PC-3 (cell line): ENCODE measurements at places on chromosomes 4 and X. TPM values are rescaled to one million over a fixed set of nuclear protein-coding genes. Genes with fewer than 3 reads are reported as not detected.

GRCh38 chr4:155657985-155658680, 8.5 kb upstream of the GUCY1A1 start:
- no peak for DNase-seq

DNA sequence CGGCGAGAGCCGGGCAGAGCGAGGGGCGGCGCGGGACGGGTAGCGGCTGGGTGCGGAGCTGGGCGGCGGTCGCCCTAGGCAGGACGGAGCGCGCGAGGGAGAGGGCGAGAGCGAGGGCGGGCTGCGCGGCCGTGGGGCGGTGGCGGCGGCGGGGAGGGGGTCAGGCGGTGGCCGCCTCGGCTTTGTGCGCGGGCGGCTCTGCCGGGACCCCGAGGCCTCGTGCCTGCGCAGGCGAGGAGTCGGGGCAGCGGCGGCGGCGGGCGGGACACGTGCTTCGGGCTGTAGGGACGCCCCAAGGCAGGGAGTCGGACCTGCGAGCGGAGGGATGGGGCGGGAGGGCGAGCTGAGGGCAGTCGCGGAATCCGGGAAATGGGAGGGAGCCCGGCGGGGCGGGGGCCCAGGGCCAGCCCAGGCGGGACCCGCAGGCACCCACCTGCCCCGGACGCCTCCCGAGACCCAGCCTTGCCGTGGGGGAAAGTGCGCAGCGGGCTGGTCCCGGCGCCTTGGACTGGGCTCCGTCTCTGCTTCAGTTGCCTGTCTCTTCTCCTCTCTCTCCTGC, 465 bp downstream of the BMPR1B start:
- peak; percentile 54 for DNase-seq

- DNase-seq = no peak
Measured at GRCh38 chr4:1668488-1668840, 15.6 kb downstream of the FAM53A start.

- no peak for DNase-seq
Measured at GRCh38 chr4:10003666-10004065, 17.6 kb downstream of the SLC2A9 start.

The SMIM14 gene
- total RNA-seq = 3.3 and 4.8 TPM in 2 replicates

The HCCS gene
- 44.9 and 54.4 TPM in 2 replicates for total RNA-seq

DNA sequence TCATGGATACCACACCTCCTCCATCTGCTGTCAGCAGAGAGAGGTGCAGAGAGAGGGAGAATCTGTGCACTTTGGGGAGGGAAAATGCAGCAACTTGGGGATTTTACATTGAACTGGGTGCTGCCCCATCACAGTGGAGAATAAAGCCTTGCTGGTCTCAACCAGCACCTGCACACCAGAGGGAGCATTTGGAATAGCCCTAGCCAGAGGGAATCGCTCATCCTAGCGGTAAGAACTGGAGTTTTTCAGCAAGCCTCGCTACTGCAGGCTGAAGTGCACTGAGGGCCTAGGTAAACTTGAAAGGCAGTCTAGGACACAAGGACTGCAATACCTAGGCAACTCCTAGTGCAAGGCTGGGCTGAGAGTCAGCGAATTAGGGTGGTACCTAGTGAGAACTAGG, 148.7 kb downstream of the KDR start:
- DNase-seq = peak; percentile 48

- no peak for DNase-seq
Measured at GRCh38 chrX:68717663-68718442, 70.4 kb downstream of the STARD8 start.

GRCh38 chrX:9475984-9476383, 11.1 kb downstream of the TBL1X start:
- DNase-seq = no peak

The TACR3 gene
- not detected in 2 replicates for total RNA-seq

The BEX1 gene
- 4.0 and 4.5 TPM in 2 replicates for total RNA-seq

DNA sequence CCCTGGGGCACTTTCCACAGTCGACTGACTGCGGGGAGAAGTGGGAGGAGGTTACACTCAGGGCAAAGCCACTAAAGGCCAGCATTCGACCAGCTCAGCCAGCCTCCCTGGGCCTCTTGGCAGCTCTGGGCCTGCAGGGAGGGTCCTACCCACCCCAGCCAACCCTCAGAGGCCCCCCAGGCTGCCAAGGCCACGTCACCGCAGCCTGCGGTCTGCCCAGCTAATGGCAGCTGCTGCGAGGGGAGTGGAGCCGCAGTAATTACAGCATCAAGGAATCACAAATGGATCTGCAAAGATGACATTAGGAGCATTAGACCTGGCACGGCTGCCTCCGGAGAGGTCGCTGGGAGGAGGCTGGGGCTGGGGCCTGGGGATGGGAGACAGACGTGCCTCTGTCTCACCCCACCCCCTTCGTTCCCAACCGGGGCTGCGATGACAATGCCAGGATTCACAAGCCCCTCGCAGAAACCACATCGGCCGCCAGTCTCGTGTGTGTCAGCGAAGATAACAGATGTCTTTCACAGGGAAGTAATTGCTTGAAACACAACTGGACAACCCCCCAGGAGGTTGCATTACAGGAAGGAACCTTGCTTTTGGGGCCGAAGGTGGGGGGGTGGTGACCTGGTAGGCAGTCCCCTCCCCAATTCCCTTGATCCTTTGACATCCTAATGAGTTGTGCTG, 367.6 kb downstream of the BCOR start:
- no peak for DNase-seq

DNA sequence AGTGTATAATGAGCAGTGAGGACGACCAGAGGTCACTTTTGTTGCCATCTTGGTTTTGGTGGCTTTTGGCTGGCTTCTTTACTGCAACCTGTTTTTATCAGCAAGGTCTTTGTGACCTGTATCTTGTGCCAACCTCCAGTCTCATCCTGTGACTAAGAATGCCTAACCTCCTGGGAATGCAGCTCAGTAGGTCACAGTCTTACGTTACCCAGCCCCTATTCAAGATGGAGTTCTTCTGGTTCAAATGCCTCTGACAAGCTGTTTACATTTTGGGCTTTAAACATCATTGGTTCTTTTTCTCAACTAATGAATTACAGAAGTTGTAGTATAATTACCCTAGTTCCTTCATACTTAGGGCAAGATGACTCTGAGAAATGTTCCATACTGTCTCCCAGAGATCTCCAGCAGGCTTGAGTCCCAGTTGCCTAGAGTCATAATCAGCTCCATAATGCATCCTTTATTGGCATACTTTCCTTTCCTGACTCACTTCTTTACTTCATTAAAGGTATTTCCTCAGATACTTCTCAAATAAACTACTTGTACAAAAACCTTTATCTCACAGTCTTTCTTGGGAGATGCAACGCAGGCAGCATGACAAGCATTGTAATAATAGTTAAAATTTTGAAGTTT, 136.5 kb downstream of the KDM6A start:
- DNase-seq = peak; percentile 78

DNA sequence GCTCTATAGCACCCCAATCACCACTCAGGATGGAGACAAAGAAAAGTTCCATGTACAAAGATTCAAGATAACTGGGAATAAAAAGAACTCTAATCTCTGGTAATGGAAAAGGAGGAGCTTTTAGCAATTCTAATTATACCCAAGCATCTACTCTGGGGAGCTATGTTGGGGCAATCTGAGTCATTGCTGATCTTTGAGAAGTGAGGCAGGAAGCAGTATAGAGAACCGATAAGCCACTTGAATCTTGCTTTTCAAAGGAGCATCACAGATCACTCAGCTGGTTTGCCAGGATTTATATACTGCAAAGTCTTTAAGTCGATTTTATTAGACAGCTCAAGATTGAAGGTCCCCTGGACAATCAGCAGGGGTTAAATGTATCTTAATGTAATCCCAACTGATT, 220.0 kb downstream of the ENOX2 start:
- peak; percentile 12 for DNase-seq

The MAGEB6B gene
- total RNA-seq = not detected in 2 replicates

DNA sequence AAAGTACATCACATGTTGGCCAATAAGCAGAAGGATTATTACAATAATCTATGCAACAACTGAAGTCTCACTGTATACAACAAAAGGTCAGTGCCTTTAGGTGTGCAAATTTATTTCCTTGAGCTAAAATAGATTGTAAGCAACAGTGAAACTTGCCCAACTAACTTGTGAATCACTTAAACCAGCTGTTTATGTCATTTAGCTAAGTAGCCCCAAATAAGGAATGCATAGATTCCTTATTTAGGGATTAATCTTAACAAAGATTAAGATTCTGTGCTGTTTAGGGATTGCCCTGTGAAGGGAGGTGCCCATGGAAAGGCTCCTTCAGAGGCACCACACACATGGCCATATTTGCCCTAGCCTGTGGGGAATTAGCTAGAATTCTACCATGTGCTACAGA, 168.6 kb downstream of the MAML3 start:
- no peak for DNase-seq

DNA sequence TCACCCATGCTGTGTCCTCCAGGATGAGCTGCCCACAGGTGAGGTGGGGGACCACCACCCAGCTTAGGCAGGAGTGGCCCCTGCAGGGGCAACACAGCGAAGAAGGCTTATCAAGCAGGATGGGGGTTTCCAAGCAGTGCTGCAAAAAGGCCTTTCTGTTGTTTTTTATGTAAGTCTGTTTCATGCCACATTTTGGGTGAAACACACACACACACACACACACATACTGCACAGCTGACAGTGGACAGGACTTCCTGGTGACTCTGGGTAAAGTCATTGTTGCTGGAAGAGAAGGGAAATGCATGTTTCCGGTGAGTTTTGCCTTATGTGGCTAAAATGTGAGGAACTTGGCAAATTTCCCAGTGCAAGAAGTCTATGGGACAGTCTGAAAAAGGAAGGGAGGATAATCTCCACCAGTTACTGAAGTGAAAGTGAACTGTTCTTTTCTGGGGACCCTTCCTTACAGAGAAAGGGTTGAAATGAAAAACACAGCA, 119.2 kb downstream of the IRF2 start:
- peak; percentile 89 for DNase-seq

DNA sequence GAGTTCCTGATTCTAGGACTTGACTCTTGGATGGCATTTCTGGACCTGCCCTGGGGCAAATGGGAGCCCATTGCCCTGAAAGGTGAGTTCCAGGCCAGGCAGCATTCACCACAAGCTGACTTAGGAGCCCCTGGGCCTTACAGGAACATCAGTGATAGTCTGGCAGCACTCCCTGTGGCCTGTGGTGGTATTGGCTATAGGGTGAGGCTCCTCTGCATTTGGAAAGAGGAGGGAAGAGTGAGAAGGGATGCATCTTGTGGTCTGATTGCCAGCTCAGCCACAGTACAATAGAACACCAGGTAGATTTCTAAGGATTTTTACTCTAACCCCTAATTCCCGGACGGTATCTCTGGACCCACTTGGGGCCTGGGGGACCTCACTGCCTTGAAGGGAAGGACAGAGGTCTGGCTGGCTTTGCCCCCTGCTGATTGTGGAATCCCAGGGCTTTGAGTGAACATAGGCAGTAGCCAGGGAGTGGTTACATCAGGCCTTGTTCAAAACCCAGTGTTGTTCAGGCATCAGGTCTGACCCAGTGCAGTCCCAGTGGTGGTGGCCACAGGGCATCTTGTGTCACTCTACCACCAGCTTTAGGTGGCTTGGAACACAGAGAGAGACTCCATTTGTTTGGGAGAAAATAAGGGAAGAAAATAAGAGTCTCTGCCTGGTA, 32.9 kb downstream of the MAGED4 start:
- DNase-seq = no peak

- no peak for DNase-seq
Measured at GRCh38 chr4:105741548-105741947, 33.0 kb downstream of the GSTCD start.

The TMEM154 gene
- total RNA-seq = 3.6 and 8.1 TPM in 2 replicates

The SPANXD gene
- total RNA-seq = not detected in 2 replicates

GRCh38 chr4:54525602-54526001, 132.2 kb upstream of the KIT start:
- peak; percentile 91 for DNase-seq

- peak; percentile 10 for DNase-seq
Measured at GRCh38 chr4:32268863-32269262, 1548.7 kb downstream of the PCDH7 start.

DNA sequence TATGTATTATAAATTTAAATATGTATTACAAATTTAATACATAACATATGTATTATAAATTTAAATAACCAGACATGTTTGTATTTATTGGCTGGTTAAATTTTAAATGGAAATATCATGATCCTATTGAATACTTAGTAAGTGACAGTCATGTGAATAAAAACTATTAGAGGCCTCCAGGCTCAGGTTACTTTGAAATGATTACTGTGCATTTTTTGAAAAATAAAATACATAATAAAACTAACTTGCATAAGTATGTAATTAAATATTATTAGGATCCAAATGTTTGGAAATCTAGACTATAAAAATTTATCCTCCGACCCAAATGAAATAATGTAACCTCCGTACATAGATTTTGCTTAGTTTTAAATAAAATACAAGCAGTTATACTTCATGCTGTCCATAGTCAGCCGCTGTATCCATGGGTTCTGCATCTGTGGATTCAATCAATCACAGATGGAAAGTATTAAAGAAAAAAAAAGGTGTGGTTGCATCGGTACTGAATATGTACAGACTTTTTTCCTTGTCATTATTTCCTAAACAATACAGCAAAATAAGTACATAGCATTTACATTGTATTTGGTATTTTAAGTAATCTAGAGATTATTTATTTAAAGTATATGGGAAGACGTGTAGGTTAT, 140.7 kb downstream of the WDFY3 start:
- no peak for DNase-seq

The SLC35A2 gene
- total RNA-seq = 46.6 and 46.8 TPM in 2 replicates

DNA sequence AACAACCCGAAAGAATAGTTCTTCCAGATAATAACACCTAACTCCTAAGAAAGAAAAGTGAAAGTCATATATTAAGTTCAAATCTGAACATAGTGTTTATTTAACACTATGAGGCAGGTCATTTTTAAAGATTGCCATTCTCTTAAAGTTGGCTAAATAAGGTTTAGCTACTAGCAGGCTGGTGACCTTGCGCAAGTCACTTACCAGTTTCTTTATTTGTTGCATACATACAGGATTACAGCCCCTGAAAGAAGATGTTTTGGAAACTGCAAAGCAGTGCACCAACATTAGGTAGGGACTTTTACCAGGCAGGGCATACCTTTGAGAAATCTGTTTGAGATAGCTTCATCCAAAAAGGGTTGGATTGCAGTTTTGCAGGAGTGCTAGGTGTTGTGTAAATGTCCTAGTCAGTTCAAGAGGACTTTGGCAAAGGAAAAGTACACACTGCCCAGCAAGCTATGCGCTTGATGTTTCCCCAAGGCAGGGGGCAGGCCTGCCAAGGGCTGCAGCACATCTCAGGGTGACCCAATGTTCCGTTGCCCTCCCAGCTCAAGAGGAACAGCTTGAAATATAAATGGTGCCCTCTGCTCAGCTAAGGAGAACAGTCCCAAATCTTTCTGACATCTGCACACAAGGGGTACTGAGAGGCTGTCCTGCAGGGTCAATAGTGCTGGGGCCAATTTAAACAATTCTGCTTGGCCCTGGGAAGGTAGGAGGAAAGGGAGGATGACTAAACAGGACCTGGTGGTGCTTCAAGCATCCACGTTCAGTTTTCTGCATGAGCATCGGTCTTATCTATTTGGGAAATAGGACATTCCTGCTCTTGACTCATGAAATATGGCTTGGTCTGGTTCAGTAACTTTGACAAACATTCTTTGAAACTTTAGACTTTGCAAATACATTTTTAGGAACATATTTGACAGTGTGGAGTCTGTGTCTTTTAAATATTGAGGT, 130.8 kb downstream of the COL4A6 start:
- DNase-seq = peak; percentile 70
